ENCODE measurements at places on chromosomes 13 and 19.
A peak's percentile ranks its signal among the peaks of the same experiment; 100 is the strongest.

DNA sequence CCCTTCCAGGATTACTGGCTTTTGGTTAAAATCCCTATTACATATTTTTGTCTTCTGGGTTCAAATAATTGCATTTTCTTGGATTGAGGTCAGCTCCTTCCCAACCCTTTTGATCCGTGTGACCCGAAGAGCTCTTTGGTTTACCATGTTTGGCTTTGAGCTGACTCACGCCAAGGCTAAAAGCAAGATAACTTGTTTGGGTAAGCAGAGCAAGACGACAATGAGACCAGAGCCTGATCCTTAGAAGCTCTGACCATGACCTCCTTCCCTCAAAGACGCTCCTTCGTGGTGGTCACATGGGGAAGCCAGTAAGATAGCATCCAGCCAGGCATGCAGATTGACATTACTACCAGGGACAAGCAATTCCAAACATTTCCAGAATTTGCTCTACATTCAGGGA lies 153.8 kb downstream of the DCT start:
- no peak for DNase-seq

DNA sequence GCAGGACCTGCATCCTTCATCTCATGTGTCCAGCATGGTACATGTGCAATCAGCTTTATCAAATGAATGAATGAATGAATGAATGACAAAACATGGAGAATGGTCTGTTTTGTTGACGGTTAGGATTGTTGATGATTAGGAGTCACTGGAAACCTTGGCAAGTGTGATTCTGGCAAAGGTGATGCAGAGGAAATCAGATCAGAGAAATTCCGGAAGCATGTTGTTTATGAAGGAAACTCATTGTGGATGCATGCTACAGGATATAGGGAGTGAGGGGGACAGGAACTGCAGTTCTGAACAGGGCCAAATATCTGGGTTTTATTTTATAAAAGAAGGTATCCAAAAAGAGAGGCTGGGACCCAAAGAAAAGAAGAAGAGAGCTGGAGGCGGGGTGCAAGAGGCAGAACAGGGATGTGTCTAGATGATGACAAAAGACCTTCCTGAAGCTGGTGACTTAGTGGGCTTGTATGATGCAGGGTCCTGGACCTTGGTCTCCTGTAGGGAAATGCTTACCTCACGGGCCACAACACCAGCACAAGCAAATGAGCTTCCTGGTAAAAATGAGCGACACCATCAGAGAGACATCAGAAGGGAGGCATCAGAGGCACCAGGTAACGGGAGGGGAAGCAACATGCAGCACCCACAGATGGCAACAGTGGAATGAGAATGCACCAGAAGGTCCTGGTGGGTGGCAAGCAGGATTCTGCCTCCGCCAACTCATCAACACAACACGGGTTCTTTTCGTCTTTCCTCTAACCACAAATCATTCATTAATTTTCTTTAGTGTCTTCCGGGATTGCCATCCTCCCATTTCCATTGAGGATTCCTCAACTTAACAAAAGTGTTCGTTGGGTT lies 159.6 kb downstream of the FOXO1 start:
- no peak for DNase-seq

GRCh38 chr13:31385540-31385939 lies 185.8 kb downstream of the B3GLCT start:
- DNase-seq = no peak

DNA sequence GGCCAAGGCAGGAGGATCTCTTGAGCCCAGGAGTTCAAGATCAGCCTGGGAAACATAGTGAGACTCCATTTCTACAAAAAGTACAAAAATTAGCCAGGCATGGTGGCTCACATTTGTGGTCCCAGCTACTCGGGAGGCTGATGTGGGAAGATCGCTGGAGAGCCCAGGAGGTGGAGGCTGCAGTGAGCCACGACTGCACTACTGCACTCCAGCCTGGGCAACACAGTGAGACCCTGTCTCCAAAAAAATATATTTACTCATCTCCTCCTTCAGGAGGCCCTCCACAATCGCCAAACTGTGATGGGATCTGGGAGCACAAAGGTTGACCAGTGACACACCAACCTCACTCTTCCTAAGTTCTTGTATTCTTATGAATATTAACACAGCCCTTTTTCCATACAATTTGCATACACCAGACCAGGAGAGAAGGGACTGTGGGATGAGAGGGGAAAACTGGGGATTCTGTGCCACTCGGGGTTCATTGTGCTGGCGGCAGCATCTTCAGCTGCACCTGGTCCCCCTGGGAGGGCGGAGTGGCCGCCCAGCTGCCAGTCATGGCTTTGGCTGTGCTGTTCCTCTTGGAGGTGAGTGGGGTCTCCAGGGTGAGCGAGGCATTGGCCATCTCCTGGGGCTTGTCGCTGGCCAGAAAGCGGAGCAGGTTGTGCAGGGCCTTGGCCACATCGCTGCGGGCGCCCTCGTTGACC lies 5.8 kb upstream of the OPA3 start:
- no peak for DNase-seq

GRCh38 chr19:34475026-34475974 lies 6.3 kb upstream of the WTIP start:
- DNase-seq = peak; percentile 71

DNA sequence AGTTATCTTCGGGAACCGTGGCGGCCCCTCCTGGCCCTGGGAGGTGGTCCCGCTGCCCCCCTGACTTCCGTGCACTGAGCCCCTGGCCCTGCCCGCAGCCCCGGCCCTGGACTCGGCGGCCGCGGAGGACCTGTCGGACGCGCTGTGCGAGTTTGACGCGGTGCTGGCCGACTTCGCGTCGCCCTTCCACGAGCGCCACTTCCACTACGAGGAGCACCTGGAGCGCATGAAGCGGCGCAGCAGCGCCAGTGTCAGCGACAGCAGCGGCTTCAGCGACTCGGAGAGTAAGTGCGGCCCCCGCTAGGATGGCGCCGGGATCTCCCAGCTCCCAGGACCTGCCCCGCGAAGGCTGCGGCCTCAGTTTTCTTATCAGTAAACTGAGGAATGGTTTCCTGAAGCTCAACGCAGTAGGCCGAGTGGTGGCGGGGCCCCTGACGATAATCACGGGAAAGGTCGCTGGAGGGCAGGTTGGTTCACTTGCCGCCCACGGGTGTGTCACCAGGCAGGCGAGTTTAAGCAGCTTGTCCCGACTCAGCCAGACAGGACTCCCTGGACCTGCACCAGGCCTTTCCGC lies 924 bp downstream of the RGCC start:
- peak; percentile 29 for DNase-seq

GRCh38 chr13:76638882-76639281 lies 247.3 kb downstream of the KCTD12 start:
- no peak for DNase-seq

- no peak for DNase-seq
Measured at GRCh38 chr19:38709671-38710415, 34.4 kb downstream of the CAPN12 start.

GRCh38 chr19:40410030-40410389 lies 3.2 kb downstream of the PRX start:
- DNase-seq = no peak

DNA sequence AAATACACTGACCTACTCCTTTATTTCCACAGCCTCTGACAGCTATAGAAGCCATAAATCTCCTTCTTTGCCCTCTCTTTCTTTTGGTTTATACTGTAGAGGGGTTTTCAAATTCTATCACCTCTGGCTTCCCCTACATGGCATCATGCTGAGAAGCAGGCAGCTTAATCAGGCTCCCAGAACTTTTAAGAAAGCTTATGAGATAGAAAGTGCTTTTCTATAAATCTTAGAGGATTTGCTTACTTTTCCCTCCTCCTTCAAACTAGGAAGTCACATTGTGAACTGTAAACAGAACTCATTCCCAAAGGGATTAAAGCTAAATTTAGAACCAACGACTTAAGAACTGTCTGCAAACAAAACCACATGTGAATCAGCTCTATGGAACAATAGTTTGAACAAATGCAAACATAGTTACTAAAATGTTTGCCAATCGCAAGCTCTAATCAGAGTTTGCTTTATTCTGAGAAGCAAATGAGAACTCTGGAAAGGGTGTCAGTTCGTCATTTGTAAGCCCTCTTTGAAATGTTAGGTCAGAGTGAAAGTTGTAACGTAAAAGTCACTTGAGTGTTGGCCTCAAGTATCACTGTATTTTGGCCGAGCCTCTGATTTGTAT lies 344.1 kb downstream of the RFC3 start:
- peak; percentile 11 for DNase-seq

DNA sequence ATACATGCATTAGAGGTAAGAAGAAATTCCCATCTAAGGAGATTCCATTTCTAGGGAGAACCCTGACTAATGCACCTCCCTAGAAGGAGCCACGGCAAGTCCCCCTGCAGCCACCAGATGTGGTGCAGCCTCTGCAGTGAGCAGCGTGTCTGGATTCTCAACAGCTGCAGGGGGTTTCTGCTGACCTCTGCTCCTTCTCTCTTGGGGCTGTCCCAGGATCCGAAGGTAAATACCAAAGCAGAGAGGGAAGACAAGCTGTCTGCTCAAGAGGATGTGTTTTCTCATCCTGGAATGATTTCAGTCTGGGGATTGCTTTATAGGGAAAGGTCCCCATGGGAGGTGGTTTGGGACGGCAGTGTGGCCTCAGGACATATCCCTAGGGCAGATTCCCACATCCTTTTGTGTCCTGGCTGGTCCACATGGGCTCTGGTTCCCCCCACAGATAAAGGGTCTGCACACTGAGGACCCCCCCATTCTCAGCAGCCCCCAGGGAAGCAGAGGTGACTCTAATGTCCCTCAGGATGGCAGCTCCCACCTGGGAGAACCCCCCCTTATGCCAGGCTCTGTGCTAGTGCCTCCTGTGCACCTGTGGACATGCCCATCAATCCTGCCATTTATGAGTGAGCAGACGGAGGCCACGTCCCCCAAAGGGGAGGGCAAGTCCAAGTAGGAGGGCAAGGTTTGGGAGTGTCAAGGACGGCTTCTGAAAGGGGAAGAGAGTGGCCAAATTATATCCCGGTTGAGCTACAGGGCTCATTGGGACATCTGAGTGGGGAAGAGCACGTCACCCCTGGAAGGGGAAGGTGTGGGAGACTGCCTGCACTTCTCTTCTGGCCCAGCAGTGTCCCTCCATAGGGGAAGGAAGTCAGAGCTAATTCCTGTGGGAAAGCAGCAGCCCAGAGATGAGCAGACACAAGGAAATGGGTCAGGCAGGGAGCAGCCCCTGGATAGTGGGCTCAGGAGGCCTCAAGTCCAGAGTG lies 10.2 kb upstream of the OR10H5 start:
- no peak for DNase-seq

- DNase-seq = no peak
Measured at GRCh38 chr13:50629966-50630365, 213.5 kb downstream of the DLEU7 start.

DNA sequence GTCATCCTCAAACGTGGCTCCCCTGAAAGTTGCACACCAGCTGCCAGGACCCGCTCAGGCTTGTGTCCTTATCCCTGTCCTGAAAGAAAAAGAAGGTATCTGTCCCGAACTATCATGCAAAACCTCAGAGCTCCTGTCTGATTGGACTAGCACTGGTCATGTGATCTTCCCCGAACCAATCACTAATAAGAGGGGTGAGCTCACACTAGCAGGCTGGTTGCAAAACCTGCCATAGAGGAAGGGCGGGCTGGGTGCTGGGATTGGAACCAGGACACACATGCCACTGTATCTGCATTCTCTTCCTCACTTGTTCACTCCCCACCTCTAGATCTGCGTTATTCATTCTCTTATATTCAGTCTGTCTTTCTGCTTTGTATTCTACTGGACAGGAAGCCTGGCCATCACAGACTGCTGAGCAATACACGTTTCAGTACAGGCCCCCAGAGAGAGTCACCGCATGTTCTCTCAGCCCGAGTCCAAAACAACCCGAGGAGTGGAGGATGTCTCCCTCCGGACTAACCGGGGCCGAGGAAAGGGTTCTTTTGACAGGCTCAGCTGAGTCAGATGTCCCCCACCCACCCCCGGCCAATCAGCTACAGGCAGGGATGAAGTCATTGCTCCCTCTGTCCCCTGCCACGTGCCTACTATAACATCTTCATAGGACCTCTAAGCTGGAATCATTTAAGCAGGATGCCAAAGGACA lies 97.7 kb downstream of the SIPA1L3 start:
- DNase-seq = peak; percentile 92

DNA sequence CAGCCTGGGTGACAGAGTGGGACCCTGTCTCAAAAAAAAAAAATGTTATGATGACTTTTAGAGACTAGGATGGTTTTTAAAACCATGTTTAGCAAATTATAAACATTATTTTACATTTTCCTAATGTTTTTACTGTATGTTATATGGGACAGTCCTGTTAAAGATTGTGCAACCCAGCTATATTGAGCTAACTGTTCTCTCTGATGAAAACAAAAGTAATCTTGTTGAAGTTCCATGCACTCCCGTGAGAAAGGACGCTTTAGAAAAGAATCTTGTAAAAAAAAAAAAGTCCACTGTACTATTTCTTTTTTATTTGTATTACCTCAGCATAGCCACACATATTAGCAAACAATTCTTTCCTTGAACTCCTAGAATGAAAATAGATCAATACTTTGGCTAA lies 451.2 kb downstream of the DCT start:
- no peak for DNase-seq

DNA sequence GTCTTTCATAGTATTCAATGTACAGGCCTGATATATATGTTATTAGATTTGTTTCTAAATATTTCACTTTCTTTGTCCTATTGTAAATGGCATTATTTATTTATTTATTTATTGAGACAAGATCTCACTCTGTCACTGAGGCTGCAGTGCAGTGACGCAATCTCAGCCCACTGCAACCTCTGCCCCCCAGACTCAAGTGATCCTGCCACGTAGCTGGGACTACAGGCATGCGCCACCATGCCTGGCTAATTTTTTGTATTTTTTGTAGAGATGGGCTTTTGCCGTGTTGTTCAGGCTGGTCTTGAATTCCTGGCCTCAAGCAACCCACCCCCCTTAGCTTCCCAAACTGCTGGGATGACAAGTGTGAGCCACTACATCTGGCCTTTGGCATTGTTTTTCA lies 5.4 kb upstream of the GAS6 start:
- no peak for DNase-seq

GRCh38 chr13:45119469-45119990 lies 780 bp upstream of the GTF2F2 start:
- DNase-seq = no peak

GRCh38 chr19:55385724-55386492 lies at the start of gene RPL28:
RPL28 (plus strand) TSS chr19:55385932; CDS start chr19:55386358, 426 bp downstream.
- DNase-seq = peak; percentile 93

DNA sequence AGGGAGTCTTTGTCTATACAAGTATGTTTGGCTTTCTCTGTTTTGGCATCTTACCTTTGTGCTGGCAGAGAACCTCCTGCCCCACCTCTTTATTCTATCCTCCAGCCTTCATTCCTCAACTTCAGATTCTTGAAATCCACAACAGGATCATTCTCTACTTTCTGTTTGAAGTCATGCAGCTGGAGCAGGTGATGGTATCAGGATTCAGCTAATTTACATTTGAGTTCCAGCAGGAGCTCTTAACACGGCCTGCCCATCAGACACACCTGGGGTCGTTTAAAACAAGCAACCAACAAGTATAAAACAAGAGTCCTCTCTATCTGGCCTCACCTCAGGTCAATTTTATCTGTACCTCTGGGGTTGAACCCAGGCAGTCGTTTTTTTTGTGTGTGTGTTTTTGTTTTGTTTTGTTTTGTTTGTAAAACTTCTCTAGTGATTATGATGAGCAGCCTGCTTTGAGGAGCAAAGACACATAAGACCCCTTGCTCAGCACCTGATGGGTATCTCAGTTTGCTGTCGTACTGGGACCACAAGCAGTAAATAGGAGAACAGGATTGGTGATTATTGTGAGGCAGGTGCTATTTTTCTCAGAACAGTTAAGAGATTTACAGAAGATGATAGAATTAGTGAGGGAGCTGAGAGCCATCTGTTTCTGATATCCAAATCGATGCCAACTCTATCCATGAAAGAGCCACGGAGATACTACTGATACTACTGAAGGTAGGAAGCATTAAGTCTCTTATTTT lies 78.4 kb downstream of the GPC6 start:
- no peak for DNase-seq

All from hepatic stellate cell (primary cell).